NCI-H2171 (cell line): ENCODE measurements at places on chromosomes 11 and 22.

DNA sequence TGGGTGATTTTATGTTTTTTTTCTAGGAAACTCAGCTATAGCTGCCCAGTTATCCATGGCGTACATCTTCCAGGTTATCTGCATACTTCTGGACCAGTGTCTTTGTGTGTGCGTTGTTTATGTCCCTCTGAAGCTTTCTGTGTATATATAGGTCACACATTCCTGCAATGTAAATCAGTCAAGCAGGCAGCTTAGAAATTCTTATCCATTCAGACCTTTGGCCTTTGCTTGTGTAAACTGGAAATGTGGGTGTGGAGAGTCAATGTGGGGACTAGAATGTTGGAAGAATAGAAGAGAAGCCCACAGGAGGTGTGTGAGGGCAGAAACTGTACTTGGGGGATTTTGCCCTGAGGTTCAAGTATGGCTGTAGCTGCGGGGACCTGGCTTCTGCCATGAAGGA lies 51.7 kb downstream of the BARX2 start:
- no peak for DNase-seq

GRCh38 chr11:129815596-129816461 lies at the start of gene TMEM45B:
Gene TMEM45B, plus strand, starts transcription at chr11:129815848. Its CDS starts 36,635 bp downstream, at chr11:129852483.
- DNase-seq = no peak

DNA sequence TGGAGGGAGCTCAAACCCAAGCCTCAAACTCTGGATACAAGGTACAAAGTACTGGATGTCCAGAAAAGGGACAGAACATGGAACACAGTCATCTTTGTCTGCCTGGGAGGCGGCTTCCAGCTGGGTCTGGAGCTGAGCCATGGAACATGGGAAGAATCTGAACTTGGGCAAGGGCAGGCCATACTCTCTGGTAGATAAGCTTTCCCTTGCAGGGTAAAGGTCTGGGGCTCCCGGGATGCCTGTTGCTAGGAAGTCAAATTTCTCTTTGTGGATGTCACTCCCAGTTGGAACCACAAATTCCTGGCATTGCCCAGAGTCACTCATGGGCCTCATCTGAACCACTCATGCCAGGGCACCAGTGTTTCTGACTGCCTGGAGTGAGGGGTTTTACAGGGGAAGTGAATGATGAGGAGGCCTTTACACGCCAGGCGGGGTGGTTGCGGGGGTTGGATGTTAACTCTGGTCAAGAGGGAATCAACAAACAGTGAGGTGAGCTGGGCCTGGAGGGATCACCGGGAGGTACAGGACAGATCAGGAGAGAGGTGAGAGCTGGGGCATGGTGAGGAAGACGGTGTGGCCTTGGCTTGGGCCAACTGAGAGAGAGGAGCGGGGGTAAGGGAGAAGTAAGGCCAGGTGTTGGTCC lies 5.7 kb downstream of the FTH1 start:
- DNase-seq = no peak

DNA sequence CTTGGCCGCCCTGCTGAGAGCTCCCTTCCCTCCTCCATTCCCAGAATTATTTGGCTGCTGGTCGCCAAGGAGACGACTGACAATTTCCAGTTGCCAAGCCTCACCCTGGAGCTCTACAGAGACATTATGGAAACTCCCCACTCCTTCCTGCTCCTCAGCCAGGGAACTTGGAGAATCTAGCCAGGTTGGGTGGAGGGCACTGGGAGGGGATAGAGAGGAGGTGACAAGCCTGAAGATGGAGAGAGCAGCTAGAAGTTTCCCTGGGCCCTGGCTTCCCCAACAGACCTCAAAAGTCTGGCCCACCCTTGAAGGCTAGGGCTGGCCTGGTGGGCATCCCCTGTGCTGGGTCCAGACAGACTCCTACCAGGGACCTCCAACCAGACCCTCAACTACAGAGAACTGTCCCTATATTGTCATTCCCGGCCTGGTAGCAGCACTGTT lies 6.7 kb upstream of the VSIG10L2 start:
- no peak for DNase-seq

GRCh38 chr11:105401269-105401809 lies 208.5 kb upstream of the GRIA4 start:
- DNase-seq = no peak

DNA sequence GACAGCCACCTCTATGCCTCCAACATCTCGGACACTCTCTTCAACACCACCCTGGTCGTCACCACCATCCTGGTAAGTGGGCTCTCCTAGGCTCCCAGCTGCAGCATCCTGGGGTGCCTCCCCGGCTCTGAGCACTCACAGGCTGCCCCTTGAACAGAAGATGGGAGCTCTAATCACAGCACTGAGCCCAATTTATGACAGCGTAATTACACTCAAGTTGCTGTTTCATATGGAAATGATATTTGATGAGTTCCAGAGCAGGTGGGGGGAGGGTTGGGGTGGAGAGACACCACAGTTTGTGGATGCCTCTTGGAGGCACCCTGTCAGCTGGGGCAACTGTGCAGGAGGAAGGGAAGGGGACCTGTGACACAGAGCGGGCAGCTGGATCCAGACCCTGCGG lies 125.3 kb upstream of the TBCEL start:
- DNase-seq = no peak

DNA sequence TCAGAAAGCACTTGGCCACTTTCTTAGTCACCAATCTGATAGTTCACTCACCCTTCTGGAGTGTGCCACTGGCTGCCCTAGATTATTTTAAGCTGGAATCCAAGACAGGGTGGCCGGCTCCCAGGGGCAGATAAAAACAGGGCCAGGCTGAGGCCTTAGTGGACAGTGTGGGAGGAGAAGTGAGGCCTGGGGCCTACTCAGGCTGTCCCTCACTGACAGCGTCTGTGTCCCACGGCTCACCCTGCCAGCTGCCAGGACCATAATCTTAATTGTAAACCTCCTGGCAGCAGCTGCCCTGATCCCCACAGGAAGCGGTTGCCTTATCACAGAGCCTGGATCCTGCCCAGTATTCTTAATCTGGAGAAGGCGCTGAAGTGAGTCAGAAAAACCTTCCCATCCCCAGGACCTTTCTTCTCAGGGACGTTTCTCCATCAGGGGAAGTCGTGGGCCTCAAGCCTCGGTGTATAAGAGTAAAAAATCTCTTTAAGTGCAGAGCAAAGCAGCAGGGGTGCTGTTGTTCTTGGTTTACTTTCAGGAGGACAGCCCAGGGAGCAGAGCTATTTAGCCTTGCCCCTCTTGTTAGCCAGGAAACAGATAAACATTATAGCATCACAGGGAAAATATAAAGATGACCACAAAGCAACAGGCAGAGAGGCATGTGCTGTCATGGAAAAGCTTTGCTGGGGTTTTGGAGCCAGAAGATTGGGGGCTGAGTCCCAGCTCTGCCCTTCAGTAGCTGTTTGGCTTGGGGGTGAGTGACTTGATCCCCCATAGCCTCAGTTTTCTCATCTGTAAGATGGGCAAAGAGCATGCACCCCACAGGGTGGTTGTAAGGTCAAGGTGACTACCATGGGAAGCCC lies 39.6 kb downstream of the TSPAN18 start:
- DNase-seq = no peak

GRCh38 chr22:29799217-29799680 lies 32.1 kb downstream of the UQCR10 start:
- DNase-seq = no peak
